ENCODE measurements at places on chromosomes 4 and X. TPM values are rescaled to one million over a fixed set of nuclear protein-coding genes. Genes with fewer than 3 reads are reported as not detected.

DNA sequence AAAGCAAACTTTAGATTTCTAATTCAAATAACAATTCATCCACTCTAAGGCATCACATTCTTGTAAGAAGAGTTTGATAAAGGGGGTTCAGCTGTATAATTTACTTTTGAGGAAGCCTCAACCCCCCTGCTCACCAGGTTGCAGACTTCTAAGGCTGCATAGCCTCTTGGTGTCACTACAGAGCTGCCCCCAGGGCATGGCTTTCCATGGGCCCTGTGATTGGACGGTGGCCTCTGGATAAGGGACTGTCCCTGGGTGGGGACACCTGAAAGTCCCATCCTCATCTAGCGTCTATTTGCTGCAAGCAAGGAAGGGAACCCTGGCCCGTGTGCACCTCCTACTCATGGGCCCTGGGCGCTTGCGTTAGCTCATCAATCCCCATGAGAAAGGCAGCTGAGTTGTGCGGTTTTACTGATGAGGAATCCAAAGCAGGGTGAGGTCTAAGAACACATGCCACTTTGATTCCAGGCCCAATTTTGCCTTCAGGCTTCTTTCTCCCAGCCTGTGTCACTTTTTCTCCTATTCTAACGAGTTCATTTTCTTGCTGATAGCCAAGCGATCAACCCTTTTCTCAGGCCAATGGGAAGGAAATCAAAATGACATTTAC lies 51.8 kb downstream of the SCML1 start:
- DNase-seq = no peak

- DNase-seq = no peak
Observed at GRCh38 chr4:122997463-122998101, 75.2 kb upstream of the NUDT6 start.

Gene AFP
- total RNA-seq = 1.3 TPM

Gene MND1
- 3.3 TPM for total RNA-seq

Gene TRIM60
- total RNA-seq = not detected

DNA sequence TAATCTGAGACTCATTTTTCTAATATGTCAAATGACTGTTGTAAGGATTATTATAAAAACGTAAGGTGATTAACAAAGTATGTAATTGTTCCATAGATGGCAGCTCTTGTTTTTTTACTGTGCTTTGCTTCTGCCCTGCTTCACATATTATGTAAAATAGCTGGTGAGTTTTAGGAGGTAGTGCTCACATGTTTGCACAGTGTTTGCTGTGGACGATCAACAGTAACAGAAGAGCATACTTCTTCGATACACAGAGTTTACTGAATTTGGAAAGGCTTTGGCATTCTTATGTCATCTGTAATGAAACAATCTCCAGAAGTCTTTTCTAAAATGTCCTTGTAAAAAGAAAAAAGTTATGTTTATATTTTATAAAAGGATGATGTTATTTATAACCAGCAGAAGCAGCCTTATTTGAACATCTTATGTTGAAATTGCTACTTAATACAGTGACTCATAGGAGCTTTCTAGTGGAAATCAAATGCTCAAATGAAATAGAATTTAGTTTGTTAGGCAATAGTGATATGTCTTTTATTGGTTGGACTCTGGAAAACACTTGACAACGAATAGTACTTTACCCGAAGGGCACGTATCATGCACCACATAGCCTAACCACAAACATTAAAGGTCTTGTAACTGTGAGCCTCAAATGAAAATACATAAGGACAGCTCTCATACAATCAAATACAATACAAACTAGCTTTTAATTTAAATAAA lies 1.9 kb upstream of the MTTP start:
- DNase-seq = peak; percentile 6

- no peak for DNase-seq
Observed at GRCh38 chrX:156008915-156009314, 11.4 kb downstream of the IL9R start.

Gene OTUD5
- 30.6 TPM for total RNA-seq

DNA sequence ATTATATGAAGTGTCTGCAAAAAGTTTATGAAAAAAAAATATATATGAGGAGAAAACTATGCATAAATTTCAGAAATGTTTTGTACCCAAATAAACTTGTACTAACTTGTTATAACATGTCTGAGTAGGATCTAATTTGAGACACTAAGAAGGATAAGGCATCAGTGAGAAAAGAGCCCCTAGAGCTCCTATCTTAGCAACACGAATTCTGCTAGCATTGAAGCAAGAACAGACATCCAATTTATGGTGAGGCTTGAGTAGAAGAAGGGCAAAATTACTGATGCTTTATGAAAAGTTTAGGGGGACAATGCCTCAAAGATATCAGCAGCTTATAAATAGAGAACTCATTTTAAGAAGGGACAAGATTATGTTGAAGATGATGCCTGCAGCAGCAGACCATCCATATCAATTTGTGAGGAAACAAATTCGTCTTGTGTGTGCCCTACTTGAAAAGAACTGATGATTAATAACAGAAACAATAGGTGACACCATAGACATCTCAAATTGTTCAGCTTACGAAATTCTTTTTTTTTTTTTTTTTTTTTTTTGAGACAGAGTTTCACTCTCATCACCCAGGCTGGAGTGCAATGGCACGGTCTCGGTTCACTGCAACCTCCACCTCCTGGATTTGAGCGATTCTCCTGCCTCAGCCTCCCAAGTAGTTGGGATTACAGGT lies 35.7 kb upstream of the ADAM29 start:
- no peak for DNase-seq

Gene LRCH2
- 8.1 TPM for total RNA-seq

Gene PRKG2
- 2.0 TPM for total RNA-seq

Gene ZNF182
- total RNA-seq = 3.0 TPM

GRCh38 chr4:141329174-141329569 lies 108.5 kb downstream of the ZNF330 start:
- peak; percentile 80 for DNase-seq

DNA sequence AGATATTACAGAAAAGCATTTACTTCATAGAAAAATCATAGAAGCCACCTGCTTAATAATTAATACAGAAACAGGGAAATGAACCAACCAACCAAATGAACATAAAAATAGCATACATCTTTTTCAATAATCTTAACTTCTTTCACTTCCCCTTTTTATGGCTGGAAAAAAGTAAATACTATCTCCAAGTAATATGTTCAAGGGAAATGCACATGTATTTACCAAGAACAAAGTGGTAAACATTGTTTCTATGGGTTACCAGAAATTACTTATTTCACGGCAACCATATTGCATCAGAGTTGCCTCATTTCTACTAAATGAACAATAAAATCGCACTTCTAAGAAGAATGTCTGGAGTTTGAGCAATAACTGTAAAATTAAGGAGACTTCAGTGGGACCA lies 321.3 kb downstream of the TMA16 start:
- no peak for DNase-seq

DNA sequence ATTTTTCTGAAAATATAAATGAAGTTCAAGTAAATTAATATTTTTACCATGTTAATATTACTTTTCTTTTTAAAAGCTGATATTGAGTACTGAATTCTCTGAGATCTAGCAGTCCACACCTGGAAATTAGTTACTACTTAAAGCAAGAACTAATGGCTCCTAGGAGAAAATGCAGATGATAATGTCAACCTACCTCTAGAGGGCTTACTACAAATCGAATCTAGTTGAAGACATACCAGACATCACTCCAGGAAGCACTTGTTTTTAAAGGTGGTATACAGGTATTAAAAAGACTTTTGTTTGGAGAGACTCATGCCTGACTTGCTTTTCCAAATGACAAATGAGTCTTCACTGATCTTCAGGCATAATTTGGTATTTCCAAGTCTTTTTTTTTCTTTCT lies 516.4 kb upstream of the BOD1L1 start:
- DNase-seq = peak; percentile 6

GRCh38 chr4:62359441-62360155 lies 1159.5 kb downstream of the ADGRL3 start:
- no peak for DNase-seq

Gene AREG
- 0.18 TPM for total RNA-seq

DNA sequence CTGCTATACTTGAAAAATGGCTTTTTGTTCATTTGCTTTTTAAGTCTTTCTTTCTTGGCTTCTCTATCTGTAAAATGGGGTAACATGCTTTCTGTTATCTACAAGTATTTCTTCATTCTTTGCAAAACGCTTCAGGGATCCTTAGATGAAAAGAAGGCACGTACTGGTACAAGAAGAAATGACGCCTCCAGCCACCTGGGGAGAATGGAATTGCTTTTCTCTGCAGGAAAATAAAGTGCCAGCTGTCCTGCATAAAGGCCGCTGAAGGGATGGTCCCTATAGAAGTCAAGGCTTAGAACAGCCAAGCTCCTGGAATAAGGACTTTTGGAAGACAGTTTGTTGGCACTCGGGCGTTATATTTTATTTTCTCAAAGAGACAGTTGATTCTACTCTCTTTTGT lies 210.8 kb upstream of the RASGEF1B start:
- no peak for DNase-seq

DNA sequence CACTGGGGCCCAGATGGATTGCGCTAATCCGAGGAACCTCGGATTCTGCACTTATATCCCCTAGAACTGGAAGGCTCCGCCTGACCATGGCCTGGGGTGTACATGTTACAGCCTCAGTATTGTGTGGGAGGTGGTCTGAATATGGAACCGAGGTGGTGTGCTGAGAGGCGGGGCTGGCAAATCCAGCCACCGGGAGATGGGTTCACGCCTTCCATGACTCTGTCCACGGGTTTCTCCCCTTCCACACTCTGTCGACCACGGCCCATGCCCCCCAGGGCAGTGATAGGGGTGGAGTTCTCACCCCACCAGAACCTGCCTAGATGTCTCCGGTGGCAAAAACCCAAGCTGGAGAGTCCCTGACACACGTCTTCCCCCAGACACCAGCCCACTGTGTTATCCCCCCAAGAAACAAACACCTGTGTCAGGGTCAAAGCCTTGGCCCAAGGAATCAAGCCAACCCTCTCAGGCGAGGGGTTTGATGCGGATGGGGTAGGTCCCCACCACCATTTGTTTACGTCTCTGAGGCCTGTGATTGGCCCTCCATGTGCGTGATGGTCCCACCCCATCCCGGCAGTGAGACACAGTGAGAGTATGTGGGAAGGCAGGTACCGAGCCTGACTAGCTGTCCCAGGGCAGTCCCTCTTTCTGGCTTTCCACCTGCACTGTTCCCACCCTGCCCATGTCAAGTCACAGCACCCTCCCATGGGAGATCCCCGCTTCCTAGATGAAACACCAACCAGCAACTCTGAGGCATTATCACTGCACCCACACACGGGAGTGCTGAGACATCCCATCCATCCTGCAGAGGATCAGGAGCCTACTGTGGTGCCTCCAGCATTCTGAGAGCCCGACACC lies 6.6 kb upstream of the LOC101059915 start:
- no peak for DNase-seq

Gene NOX1
- total RNA-seq = not detected

DNA sequence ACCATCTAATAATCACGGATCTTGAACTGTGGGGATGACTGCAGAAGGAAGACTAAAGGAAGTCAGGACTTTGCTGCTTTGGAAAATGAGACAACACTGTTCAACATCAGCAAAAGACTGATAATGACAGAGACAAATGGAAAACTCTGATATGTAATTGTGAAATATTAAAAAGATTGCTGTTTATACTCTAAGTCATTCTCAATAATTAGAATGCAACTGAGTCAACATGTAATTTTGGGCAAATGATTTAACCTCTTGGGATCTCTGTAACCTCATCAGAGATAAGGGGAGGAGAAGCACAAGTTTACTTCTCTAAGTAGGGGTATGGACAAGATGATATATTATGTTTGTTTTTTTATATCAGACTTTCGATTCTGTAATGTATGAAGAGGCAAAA lies 121.9 kb downstream of the GASK1B start:
- DNase-seq = no peak

GRCh38 chr4:47882228-47882627 lies 32.2 kb downstream of the NFXL1 start:
- peak; percentile 33 for DNase-seq

DNA sequence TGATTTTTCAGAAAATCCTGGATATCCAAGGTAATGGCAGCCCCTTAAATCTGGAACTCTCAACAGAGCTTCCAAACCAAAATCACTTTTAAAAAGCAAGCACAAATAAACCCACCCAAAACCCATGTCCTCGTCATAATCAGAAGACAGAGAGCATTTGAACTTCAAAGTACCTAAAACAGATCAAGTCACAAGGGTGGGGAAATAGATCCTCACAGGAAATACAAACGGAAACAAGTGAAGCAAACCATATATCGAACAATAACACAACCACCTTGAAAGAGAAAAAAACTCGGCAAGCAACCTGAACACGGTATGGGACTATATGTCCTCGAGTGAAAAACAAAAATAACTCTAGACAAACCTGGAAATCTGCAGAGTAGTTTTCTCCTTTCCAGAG lies 15.9 kb upstream of the CCNQ start:
- no peak for DNase-seq

Gene CCDC158
- total RNA-seq = not detected

Gene GABRG1
- total RNA-seq = not detected

Gene CLNK
- total RNA-seq = not detected

DNA sequence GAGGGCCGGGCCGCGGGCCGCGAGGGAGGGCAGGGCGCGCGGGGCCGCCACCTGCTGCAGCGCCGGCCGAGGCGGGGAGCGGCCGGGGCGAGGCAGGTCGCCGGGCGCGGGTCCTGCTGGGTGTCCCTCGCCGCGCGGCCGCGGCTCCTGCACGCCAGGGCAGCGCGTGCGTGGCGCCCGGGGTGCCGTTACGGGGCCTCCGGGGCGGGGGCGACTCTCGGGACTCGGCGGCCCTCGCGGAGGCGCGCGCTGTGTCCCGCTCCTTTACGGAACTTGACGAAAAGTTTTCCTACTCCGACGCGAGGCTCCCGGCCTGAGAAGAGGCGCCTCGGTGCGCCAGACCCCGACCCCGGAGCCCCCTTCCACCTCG lies 329 bp downstream of the TBC1D14 start:
- DNase-seq = no peak

DNA sequence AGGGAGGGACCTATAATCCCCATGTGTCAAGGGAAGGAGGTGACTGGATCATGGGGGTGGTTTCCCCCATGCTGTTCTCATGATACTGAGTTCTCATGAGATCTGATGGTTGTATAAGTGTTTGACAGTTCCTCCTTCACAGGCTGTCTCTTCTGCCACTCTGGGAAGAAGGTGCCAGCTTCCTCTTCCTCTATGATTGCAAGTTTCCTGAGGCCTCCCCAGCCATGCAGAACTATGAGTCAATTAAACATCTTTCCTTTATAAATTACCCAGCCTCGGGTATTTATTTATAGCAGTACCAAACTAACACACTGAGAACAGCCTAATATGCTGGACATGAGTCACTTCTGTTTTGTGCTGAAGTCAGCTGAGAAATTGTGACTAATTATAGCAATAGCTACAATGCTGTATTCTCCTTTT lies 656.9 kb upstream of the CPEB2 start:
- DNase-seq = peak; percentile 66

Gene BBS7
- total RNA-seq = 32.3 TPM

- no peak for DNase-seq
Observed at GRCh38 chr4:42816880-42817400, 75.6 kb upstream of the GRXCR1 start.

Data from IMR-90 (cell line).